ENCODE measurements at places on chromosomes 1 and 21.
A peak's percentile ranks its signal among the peaks of the same experiment; 100 is the strongest.

GRCh38 chr1:230502306-230502705 is 76.2 kb upstream of the PGBD5 start:
- DNase-seq: no peak

GRCh38 chr1:211381481-211382181 is 55.0 kb downstream of the TRAF5 start:
- no peak for DNase-seq

- peak; percentile 76 for DNase-seq
Observed at GRCh38 chr1:240691909-240692705, 80.2 kb upstream of the GREM2 start.

- no peak for DNase-seq
Observed at GRCh38 chr1:246726255-246726679, 2.1 kb downstream of the SCCPDH start.

DNA sequence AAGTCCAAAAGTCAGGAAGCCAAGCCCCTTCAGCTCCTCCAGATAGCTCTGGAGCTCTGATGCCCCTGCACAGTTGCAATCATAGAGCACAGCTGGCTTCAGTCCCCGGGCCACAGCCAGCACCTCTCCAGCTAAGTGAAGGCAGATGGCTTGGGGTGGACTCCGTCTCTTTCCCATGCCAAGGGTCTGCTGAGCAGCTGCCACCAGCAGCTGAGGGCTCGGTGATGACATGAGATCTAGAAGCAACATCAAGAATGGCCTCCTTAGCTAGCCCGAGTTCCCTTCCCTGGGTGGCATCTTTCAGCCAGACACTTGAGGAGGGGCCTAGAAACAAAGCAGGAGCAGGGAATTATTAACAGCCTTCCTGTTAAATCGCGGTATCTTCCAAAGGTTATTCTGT is 973 bp downstream of the C1orf74 start:
- DNase-seq: no peak

DNA sequence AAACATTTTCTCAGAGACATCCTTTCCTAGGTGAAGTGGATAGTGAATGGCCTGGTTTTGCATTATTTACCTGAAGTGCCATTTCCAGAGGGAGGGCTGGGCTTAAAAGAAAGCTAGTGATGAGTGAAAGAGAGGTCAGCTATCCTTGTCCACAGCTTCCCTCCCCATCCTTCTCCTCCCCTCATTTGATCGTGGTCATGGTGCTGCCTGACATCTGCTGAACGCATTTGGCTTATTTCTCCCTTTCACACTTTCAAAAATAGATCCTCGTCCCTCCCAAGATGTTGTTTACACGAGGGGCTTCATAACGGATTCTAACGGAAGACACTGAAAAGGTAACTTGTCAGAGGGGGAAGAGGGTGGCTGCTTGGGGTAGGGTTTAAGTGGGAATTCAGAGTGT is 66.1 kb downstream of the PRRX1 start:
- DNase-seq: no peak

DNA sequence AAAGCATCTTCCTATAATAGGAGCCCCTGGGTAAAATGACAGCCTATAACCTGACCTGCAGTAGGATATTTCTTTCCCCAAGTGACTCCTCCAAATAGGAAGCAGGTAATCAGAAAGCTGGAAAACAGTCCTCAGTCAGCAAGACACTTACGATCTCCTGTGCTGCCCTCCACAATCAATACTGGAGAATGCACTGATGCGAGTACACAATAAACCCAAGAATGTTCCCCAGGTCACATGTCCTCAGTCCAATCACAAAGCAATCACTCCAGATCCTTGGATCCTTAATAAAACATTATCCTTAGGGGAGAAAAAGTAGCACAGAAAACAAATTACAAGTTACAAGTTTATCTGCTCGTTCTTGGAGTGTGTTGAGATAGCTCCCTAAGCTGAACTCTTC is 233.1 kb downstream of the SLC45A1 start:
- DNase-seq: no peak

- DNase-seq: no peak
Observed at GRCh38 chr1:219277304-219278105, 103.8 kb downstream of the LYPLAL1 start.

- no peak for DNase-seq
Observed at GRCh38 chr1:10650556-10651388, 145.7 kb downstream of the CASZ1 start.

DNA sequence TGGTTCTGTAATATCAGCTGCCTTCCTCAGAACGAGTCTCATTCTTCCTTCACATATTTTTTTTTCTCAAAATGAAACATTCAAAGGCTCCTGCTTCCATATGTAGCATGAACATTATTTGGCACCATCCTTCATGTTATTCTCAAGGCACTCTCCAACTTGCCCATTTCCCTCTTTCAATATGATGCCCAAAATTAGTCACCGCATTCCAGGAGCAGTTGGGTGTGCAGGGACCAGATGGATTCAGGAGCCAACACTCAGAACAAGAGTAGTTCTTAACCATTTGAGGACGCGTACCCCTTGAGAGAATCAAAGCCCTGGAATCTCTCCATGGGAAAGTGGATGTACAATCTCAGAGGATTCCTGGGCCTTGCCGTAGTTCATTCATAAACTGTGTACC is 50.3 kb downstream of the KCNK1 start:
- no peak for DNase-seq

GRCh38 chr1:162633081-162633762 is 958 bp downstream of the DDR2 start:
- peak; percentile 81 for DNase-seq

DNA sequence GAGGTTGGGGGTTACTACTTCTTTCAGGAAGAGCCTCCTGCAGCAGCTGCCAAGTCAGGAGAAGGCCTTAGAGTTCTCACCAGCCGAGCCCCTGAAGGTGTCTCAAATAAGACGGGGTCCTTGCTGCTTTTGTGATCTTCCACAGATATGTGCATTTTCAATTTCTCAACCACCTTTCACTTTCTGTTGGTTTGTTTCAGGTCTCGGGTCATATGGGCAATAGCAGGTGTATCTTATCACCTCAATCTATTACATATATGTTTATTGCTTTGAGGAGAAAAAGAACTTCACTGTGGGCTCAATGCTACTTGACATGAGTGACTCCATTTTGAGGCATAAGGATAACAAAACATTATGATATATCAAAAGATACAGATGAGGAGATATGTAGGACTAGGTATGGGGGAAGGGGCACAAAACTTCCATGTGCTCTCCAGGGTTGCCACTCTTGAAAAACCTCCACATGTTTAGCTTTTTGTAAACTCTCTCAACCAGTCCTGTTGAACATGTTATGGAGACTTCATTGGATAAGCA is 1171.4 kb upstream of the ADGRL2 start:
- no peak for DNase-seq

DNA sequence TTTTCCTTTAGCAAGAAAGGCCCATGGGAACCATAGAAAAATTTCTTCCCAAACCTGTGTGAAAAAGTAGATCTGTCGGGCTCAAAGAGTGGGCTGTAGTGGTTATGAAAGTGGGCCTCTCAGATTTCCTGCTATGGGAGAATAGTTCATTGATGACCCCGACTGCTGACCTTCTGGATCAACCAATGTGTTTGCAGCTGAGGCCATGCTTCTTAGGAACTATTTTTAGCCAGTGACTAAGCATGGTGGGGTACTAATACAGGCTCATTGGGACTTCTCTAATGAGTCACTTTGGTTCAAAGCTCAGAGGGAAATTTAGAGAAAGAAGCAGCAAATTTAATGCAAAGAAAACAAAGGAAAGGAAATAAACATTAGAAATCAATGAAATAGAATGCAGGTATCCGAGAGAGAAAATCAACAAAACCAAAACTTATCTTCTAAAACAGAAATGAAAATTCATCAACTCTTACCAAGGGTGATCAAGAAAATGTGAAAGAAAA is 12.6 kb upstream of the PSMA5 start:
- DNase-seq: peak; percentile 97

DNA sequence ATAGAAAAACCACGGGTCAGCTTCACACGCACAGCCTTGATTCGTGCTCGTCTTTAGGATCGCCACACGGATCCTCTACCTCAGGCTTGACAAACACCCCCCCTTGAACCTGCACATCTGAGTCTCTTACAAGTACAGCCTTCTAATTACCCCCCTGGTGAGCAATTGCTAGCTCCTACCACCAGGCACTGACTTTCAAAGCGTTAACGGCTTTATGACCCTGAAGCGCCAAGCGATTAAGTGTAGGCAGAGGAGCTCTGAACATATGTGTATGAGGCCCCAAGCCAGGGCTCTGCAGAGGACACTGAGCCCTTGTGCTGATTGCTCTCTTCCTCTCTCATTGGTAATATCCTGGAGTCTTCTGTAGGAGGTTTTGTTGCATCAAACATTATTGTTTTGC is 55.7 kb upstream of the EPHA8 start:
- DNase-seq: no peak

DNA sequence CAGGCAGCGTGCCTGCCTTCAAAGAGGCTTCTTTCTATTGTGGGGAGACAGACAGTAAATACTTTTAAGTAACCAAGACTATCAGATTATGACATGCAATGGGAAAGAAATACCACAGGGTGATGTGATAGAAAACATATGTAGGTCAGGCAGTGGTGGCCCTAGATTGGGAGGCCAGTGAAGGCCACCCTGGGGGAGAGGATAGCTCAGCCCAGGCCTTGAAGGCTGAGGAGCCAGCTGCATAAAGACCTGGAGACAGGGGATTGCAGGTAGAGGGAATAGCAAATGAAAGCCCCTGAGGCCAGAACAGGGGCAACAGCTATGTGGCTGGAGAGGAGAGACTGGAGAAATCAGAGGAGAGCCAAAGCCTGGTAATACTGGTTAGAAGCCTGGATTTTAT is 4.0 kb downstream of the SOX13 start:
- peak; percentile 58 for DNase-seq

- no peak for DNase-seq
Observed at GRCh38 chr1:237390823-237391222, 348.8 kb downstream of the RYR2 start.

DNA sequence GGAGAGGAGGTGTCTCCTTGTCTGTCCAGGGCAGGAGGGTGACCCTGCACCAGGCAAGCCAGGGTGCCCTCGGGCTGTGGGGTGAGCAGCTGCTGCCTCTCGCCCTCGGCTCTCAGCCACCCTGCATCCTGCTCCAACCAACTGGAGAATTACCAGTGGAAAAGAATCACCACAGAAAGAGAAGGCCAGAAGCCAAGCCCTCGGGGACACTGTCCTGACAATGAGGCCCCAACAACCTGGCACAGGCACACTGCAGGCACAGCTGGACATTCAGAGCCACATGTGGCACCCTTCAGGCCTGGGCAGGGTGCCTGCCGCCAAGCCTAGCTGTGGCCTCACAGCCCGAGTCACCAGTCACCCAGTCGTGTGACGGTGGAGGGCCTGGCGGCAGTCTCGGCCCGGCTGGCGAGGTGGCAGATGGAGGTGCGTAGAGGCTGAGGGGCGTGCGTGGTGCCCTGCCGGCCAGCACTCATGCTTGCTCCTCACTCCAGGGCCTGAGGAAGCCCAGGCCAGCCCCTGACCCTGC is 12.0 kb downstream of the MEGF6 start:
- no peak for DNase-seq

GRCh38 chr1:82565546-82565945 is 764.8 kb downstream of the ADGRL2 start:
- DNase-seq: peak; percentile 45

DNA sequence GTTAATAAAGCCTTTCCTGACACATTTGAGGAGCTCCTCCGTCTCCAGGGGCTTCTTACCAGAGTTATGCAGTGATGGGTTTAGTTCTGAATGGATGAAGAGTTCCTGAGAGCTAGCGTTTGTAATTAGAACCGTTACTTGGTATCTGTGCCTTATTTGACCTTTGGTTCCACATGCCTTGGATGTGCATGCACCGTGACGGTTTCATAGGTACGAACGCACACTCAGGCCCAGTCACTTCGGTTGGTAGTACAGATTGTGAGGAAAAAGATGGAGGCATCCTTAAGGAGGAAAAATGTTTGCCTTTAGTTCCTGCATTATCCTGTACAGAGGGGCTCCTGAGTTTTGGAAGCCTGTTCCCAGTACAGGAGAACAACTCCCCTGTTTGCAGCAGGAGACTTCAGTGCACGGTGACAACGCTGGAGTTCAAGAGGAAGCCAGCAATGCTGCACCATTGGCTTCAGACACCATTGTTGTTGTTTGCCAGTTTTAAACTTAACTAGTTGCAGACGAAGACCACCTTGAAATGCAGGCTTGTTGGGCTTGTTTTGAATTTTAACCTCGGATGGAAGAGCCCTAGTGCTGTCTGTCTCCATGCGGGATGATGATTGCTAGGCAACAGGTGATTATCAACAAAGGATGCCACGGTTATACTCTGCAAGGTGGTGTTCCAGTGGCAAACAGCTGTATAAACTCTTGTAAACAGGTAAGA is 8.2 kb downstream of the RBM15 start:
- DNase-seq: no peak

DNA sequence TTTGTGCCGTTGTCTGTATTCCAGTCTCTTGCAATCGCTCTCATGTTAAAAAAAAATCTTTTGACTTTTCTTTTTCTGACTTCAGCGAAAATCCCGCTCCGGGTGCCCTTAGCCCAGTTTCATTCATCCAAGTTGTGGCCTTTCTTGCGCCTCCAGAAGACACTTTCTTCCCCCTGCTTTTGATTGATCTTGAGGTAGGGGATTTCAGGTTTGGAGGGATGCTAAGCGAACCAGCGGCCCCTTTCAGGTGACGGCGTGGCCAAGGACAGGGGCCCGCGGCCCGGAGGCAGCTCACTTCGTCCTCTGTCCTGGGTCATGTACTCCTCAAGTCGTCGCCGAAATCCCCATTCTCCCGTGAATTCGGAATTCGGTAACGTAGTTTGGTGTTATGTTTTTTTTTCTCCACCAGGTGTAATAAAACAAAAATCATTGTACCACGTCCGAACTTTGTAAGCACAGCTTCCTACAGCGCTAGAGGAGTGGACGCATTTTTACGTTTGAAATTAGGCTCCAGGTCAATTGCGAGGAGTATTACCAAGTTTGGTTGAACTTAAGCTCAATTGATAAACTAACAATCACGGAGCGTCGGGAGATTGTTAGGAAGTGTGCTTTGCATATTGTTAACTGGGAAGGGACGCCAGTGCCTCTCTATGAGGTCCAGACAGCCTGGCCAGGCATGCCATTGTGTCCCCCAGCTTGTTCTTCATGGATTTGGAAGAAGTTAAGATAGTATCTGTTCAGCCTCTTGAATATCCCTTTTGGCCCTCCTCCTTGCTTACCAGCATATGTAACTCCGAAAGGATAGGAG is 1.1 kb downstream of the MRPS6 start:
- peak; percentile 9 for DNase-seq

GRCh38 chr1:23403038-23403336 is 21.6 kb downstream of the TCEA3 start:
- DNase-seq: peak; percentile 90

DNA sequence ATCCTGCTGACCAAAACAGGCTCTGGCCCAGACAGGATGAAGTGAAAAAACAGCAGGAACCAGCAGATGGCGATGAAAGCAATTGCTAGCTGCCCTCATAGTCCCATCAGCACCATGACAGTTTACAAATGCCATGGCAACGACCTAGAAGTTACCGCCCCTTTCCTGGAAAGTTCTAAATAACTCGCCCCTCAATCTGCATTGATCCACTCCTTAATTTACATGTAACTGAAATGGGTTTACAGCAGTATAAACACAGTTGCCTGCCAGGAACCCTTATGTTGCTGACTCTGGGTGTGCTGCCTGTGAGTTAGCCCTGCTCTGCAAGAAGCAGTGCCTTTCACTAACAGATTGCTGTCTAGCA is 65.5 kb upstream of the CR1L start:
- DNase-seq: peak; percentile 72

GRCh38 chr1:147225193-147225730 is at the start of gene FMO5:
Gene FMO5, minus strand, starts transcription at chr1:147225339. Its CDS starts 310 bp downstream, at chr1:147225029.
- DNase-seq: peak; percentile 57

GRCh38 chr1:185646202-185646683 is 87.9 kb upstream of the HMCN1 start:
- peak; percentile 100 for DNase-seq

Data from EH (cell line).